ENCODE measurements at places on chromosomes 4 and X.
A peak's percentile ranks its signal among the peaks of the same experiment; 100 is the strongest.

GRCh38 chrX:29903360-29903759 is 312.0 kb upstream of the MAGEB2 start:
- no peak for DNase-seq

- DNase-seq = peak; percentile 45
These were observed 623.8 kb upstream of the DIPK2B start for GRCh38 chrX:45824471-45824870.

DNA sequence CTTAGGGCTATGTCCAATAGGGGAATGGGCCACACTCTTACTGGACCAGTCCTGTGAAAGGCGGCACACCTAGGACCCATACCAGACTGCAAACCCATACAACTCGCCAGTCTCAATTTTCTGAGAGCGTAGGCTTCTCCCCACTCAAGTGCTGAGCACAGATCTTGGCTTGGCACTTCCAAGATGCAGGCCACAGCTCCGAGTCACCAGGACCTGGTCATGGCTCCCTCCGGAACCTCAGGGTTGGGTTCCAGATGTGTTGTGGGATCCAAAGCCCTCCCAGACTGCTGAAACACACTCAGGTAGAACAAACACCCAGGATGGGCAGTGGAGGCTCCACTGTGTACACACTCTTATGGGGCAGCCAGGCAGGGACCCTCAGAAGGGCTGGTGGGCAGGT is 103.3 kb downstream of the TMEM144 start:
- no peak for DNase-seq

GRCh38 chrX:25869761-25870160 is 268.4 kb upstream of the MAGEB18 start:
- DNase-seq = no peak

GRCh38 chr4:40506066-40506465 is 123.6 kb downstream of the RBM47 start:
- DNase-seq = no peak

- no peak for DNase-seq
These were observed 9.9 kb downstream of the KCTD8 start for GRCh38 chr4:44438687-44439086.

GRCh38 chr4:813900-814299 is 12.0 kb downstream of the CPLX1 start:
- no peak for DNase-seq

- DNase-seq = no peak
These were observed 593 bp upstream of the JAKMIP1 start for GRCh38 chr4:6200922-6201362.

- DNase-seq = no peak
These were observed 70.7 kb downstream of the SUPT20HL2 start for GRCh38 chrX:24243188-24243587.

GRCh38 chr4:63430105-63430504 is 979.1 kb downstream of the TECRL start:
- no peak for DNase-seq

GRCh38 chr4:22416403-22416802 is 99.5 kb downstream of the ADGRA3 start:
- DNase-seq = no peak

- no peak for DNase-seq
These were observed 10.3 kb downstream of the SPATA4 start for GRCh38 chr4:176185051-176185450.

All from stimulated activated CD4-positive, alpha-beta T cell treated with anti-CD3 and anti-CD28 coated beads, Interleukin-12 subunit alpha, Interleukin-12 subunit beta, amount 100 ng/mL, for 48 hours (primary cell).